ENCODE measurements at places on chromosomes 11 and 22.

GRCh38 chr11:117871160-117871559 is 5.3 kb downstream of the FXYD6 start:
- no peak for DNase-seq

- DNase-seq: no peak
These were observed 442.1 kb upstream of the CCDC90B start for GRCh38 chr11:83728281-83728680.

- DNase-seq: no peak
These were observed 3.1 kb downstream of the FLI1 start for GRCh38 chr11:128696941-128697340.

DNA sequence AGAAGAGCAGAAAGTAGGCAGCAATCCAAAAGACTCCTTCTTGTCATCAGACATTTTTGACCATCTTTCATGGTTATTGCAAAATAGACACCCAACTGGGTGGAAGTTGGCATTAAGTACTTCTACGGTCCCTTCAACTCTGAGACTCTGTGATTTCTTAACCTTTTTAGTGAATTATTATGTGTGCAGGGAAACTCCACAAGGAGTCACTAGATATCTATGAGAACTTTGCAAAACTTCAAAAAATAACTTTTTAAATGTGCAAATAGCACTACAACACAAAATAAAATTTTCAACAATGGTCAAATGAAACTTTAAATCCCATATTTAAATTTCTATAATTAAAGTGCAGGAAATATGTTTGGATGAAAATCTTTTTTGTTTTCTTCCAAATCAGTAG is 88.7 kb downstream of the SLC17A6 start:
- DNase-seq: no peak

GRCh38 chr11:65778431-65778900 is 2.3 kb downstream of the AP5B1 start:
- no peak for DNase-seq

DNA sequence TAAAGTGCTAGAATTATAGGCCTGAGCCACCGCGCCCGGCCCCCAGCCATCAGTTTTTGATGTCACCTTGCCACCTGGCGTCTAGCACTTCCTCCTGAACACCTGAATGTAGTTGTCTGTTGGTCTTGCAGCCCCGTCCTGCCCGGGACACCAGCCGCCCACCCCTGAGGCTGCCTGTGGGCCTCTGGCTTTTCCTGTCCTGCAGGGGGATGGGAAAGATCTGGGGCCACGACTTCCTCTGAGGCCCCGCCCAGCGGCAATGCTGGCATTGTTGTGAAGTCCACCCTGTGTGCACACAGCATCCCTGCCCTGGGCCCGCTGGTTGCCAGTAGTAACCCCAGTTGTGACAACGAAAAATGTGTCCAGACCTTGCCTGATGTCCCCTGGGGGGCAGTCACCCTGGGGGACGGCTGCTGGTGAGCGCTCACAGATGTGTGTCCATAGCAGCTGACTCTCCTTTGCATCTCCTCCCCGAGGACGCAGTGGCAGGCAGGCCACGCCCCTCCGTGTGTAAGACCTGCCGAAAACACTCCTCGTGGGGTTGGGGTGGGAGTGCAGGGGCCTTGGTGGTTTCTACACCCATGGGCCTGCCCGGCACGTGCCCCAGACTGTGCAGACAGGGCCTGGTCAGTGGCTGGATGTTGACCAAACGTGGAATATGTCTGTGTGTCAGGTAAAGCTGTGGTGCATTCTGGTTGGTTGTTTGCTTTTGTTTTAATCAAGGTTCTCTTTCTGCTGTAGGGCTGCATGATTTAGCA is 6.8 kb downstream of the SELENOO start:
- DNase-seq: no peak

DNA sequence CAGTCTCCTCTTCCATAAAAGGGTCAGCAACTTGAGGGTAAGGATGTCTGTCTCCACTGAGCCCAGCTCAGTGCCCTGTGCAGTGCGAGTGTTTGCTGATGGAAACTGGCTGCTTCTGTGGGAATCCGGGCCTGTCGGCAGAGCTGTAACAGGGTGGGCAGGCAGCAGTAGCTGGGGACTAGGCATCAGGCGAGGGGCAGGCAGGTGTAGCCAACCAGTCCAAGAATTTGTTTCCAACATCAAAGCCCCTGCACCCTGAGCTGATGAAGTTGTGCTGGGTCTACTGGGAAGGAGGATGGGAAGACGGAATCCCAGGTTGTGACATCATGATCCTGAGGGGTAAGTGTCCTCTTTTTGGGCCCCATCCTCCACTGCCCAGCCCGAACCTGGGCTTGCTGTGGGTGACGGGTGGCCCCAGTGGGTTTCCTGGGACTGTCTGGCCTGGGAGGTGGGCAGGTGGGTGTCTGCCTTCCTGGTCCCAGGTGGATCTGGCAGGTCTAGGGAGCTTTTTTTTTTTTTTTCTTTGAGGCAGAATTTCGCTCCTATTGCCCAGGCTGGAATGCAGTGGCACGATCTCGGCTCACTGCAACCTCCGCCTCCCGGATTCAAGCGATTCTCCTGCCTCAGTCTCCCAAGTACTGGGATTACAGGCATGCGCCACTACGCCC is 11.0 kb downstream of the SLC29A2 start:
- DNase-seq: no peak

- no peak for DNase-seq
These were observed 93.2 kb upstream of the PRR5 start for GRCh38 chr22:44608597-44609399.

GRCh38 chr11:130379276-130379675 is 49.1 kb downstream of the ADAMTS8 start:
- no peak for DNase-seq

- DNase-seq: no peak
These were observed 68.4 kb upstream of the CLNS1A start for GRCh38 chr11:77705876-77706579.

GRCh38 chr11:106496677-106497076 is 419.2 kb downstream of the AASDHPPT start:
- DNase-seq: no peak

DNA sequence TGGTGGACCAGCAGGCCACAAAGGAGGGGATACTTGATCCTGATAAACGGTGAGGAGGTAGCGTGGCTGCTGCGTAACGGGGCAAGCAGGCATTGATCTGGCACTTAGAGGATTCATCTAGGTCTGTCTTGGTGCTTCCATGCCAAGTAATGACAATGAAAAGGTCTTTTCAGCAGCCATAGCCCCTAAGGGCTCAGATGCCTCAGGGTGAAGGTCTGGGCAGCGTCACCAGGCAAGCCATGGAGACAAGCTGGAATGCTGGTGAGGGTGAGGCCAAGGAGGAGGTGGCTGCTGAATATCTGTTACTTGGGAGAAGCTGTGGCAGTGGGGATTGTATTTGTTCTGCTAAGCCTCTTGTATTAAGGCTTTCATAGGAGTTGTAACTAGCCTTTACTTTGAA is 4.8 kb upstream of the CHKB start:
- no peak for DNase-seq

DNA sequence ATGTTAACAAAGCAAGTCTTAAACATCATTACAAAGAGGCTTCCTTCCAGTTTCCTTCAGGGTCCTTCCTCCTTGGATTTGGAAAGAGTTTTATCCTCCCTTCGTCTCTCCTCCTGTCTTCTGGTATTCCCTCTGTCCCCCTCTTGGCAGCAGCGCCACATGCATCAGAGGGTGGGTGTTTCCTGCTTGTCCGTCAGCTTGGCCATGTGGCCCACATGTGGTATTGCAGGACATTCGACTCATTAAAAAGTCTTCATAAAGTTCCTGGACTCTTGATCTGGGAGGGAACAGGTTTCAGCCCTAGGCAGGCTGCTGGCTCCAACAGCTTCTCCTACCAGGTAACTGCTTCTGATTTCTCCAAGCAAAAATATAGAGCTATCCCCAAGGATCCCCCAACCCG is 189.8 kb downstream of the CSNK2A3 start:
- peak; percentile 21 for DNase-seq

DNA sequence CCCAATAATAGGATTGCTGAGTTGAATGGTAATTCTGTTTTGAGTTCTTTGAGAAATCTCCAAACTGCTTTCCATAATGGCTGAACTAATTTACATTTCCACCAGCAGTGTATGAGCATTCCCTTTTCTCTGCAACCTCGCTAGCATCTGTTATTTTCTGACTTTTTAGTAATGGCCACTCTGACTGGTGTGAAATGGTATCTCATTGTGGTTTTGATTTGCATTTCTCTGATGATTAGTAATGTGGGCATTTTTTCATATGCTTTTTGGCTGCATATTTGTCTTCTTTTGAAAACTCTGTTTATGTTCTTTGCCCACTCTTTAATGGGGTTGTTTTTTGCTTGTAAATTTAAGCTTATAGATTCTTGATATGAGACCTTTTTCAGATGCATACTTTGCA is 97.4 kb downstream of the FDX1 start:
- DNase-seq: no peak

GRCh38 chr22:39419911-39420310 is 20.3 kb downstream of the TAB1 start:
- DNase-seq: no peak

DNA sequence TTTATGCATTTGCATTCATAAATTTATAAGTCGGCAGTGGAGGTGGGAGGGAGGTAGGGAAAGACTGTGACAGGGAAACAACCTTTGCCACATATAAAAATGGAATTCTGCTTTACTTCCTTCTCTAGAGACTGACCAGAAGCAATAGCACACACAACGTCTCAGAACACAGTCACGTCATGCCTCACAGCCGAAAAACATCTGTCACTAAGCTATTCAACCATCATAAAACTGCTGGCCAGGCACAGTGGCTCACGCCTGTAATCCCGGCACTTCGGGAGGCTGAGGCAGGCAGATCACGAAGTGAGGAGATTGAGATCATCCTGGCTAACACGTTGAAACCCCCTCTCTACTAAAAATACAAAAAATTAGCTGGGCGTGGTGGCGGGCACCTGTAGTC is 101.0 kb upstream of the CHRM4 start:
- no peak for DNase-seq

DNA sequence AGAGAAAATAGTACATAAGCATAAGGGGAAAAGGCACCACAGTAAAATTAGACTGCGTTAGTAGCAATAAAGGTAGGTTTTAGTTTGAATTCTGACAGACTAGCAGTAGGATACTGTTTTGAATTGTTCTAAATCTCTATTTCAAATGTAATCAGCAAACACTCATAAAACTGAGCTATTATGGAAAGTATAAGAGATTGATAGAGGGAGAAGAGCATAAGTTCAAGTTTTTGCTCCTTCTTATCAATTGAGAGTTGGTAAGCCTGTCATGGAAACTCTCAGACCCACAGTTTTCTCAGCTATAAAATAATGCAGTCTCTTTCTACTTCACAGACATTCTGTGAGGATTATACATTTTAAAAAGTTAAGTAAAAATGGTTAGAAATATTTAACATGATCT is 840.2 kb upstream of the CNTN5 start:
- no peak for DNase-seq

DNA sequence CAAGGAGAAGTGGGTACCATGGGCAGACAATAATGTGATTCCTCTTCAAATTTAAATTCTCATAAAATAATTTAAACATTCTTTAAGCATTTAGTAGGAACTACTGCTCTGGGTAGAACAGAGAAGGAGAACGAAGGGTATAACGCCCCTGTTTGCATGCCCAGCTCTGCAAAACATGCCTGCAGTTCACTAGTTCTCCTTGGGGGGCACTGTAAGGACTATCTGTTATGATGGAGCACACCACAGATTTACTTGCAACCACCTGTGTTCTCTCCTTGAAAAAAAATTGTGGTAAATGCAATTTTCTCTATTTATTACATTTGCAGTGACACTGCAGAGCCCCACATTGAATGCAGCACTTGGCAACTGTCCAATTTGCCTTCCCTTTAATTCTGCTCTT is 100.3 kb downstream of the GUCY1A2 start:
- peak; percentile 68 for DNase-seq

Data from DMS53 (cell line).